NCI-H1417 (cell line): ENCODE measurements at places on chromosomes 4 and X.

DNA sequence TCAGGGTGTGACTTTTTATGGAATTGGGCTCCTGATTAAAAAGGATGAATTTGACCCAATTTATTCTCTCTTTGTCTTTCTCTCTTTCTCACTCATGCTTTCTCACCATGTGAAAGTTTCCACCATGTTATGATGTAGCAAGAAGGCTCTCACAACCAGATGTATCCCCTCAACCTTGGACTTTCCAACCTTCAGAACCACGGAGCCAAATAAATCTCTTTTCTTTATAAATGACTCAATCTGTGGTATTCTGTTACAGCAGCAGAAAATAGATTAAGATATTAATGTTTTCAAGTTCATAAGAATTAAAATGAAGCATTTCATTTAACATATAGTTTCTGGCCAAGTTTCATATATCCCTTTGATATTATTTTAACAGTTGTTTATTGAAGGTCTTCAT, 698.5 kb downstream of the TRAM1L1 start:
- DNase-seq, result no peak

DNA sequence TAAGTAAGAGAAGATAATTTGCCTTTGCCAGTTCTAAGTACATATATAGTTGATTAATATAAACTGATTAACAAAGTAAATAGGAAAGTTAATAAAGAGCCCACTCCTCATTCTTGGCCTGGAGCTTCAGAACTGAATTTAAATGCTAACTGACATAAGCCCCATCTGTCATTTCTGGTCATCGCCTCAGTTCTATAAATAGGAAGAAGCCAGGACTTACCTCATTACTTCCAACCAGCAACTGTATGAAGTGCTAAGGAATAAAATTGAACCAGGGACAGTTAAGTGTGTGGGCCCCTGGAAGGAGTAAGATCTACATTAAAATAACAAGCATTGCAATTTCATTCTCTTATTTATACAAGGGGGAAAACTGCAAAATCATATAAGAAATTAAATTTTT, 52.0 kb upstream of the PDLIM5 start:
- DNase-seq, result no peak

DNA sequence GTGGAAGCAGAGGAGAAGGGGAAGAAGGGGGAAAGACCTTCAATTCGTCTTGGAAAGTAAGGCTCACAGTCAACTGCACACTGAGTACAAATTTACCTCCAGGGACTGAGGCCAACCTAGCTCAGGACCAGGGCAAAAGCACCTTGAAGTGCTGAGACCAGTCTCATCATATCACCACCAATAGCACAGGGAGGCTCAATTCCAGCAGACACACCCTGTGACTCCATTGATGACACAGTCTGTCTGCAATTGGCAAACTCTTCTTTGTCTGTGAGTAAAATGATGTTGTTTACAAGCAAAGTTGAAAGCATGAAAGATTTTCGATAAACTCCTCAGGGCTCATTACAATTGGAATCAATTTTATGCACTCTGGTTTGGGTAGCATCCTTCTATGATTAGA, 32.3 kb downstream of the TRIML1 start:
- DNase-seq, result no peak

DNA sequence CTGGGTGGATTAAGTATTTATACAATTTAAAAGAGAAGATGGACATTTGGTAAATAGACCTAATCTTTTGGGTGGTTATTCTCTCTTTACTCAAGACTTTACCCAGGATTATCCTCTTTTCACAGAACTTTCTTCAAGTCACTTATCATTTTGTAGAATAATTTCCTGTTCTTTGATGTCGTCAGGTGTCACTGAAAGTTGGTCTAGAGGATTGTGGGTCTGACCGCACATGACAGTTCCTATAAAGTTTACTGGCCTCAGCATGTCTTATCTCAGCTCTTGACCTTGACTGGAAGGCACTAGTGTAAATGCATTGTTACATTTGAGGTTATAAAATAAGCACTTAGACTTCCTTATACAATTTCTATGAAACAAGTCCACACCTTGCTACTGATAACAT, 139.9 kb upstream of the SLC4A4 start:
- no peak for DNase-seq

DNA sequence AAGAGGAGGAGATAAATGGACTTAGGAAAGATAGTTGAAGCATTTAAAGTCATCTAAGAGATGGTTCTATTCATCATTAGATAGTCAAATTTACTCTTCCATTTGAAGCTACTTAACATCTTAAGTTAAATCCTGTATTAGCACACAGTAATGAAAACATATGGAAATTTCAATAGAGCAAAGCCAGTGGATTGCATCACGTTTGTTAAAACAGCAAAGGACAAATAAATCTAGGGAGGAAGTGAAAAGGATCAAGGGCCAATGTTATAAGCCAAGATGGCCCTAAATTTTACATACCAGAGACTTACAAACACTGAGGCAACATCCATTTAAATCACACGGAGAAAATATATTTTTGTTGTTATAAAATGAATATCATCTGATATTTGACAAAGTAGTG, 602.8 kb downstream of the INPP4B start:
- no peak for DNase-seq

GRCh38 chrX:150298841-150299551, 64.1 kb upstream of the MAMLD1 start:
- DNase-seq, result no peak

- no peak for DNase-seq
Observed at GRCh38 chrX:101564651-101565050, 14.3 kb downstream of the ARMCX1 start.

GRCh38 chr4:69098470-69098869, 2.2 kb downstream of the UGT2B7 start:
- no peak for DNase-seq

DNA sequence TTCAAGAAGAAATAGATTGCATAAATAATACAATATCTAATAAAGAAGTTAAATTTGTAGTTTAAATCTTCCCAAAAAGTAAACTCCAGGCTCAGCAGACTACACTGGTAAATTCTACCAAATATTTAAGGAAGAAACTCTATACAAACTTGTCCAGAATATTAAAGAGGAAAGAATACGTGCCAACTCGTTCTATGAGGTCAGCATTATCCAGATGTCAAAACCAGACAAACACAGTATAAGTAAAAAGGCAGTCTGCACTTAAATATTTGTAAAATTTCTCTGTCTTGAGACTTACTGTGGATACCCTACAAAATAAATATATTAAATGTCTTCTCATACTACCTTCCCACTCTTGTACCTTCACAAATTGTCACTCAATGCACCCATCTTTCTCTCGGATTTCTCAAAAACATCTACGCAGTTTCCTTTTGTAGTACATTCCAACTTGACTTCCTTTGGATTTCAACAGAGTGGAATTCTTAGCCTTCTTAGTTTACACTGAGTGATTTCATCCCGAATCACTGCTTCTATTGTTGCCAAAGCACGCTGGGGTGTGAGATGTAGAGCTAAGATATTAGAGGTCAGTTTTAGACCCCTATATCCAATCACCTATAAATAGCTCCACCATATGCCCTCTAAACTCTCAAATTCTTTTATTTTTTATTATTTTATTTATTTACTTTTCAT, 71.6 kb upstream of the MAB21L2 start:
- no peak for DNase-seq

GRCh38 chrX:18252644-18253359, 32.1 kb upstream of the BEND2 start:
- peak; percentile 6 for DNase-seq

DNA sequence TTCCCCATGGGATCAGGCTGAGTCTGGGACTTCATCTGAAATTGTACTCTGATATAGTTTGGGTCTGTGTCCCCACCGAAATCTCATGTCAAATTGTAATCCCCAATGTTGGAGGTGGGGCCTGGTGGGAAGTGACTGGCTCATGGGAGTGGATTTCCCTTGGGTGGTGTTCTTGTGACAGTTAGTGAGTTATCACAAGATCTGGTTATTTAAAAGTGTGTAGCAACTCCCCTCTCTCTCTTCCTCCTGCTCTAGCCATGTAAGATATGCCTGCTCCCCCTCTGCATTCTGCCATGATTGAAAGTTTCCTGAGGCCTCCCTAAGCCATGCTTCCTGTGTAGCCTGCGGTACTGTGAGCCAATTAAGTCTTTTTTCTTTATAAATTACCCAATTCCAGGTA, 61.0 kb downstream of the RASGEF1B start:
- no peak for DNase-seq

DNA sequence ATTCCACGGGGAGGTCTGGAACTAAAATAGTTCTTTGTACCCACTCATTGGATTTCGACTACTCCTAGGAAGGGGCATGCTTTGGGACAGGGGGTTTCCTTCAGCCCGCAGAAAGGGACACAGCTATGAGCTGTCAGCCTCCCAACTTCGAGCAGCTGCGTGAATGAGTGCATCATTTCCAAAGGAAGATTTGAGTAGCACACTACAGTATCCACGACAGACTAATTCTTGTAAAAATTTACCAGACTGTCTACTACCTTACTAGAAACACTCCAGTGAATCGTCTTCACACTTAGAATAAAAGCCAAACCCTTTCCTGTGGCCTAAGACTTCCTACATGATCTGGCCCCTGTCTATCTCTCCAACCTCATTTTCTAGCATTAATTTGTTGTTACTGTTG, 101.9 kb downstream of the MAOA start:
- no peak for DNase-seq

GRCh38 chrX:57211906-57212305, 74.6 kb upstream of the FAAH2 start:
- DNase-seq, result peak; percentile 13

DNA sequence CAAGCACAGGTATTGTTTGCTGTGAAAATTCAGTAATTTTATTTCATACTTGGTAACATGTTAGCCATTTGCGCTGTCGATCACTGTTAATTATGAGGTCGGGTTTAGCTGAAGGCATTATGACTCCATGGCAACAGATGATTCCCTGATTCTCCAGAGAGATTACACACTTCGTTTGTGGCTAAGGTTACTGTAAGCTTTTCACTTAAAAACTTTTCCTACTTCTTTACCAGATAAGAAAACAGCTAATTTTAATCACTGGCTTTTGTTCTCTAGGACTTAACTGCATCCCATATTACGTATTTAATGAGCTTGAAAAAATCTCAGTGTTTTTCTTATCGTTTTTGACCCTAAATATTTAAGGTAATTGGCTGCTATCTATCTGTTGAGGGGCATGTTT, 2.1 kb downstream of the GSTCD start:
- DNase-seq, result peak; percentile 29

GRCh38 chr4:42159271-42160001, 7.0 kb upstream of the BEND4 start:
- DNase-seq, result no peak

- no peak for DNase-seq
Observed at GRCh38 chr4:34466411-34466810, 1777.9 kb downstream of the ARAP2 start.

- DNase-seq, result no peak
Observed at GRCh38 chr4:155667222-155667567, 547 bp downstream of the GUCY1A1 start.

- DNase-seq, result no peak
Observed at GRCh38 chrX:118360429-118361125, 14.7 kb downstream of the WDR44 start.

- no peak for DNase-seq
Observed at GRCh38 chrX:154470434-154470833, 8.6 kb downstream of the LAGE3 start.

DNA sequence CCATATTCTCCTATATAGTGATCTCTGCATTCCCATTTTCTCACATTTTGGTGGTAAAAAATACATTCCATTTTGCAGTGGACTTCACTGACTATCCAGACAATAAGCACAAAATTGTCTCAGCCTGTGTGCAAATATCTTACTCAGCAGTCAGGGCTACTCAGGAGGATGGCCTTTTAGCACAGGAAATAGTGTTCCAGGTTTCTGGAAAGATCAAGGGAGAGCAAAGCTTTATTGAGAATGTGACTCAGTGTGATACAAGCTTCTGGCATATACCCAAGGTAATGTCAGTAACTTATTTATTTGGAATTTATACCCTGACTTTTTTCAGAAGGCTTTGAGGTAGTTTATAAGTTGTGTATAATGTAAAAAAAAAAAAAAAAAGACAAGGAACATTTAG, 233.4 kb downstream of the TEX13A start:
- no peak for DNase-seq

- DNase-seq, result peak; percentile 18
Observed at GRCh38 chr4:112266823-112267222, 18.9 kb downstream of the TIFA start.

DNA sequence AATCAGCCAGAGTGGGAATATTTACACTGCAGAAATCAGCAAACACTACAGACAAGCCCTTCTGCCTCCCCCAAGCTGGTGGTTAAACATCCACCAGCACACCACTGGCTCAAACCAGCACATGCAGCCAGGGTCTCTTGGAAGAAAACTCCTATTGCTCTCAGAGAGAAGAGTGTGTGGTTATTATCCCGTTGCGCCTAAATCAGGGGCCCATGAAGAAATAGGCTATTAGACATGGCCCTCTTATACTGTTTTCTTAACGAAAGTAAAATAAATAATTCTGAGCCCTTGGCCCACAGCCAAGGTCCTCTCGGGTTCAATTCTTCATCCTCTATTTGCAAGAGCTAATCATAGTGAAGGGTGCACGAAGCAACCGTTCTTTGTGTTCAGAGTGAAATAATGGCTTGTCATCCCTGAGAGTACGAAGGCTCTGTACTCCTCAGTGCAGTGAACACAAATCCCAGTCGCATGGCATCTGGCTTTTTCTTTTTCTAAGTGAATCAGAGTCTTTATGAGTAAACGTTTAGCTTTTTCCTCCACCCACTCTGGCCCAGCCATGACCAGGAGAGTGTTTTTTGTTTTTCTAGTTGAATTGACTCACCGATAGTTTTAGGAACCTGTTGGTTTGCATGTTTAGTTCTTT, 33.4 kb upstream of the RBM47 start:
- peak; percentile 96 for DNase-seq

- no peak for DNase-seq
Observed at GRCh38 chr4:124104101-124104500, 608.4 kb downstream of the ANKRD50 start.

- no peak for DNase-seq
Observed at GRCh38 chr4:75658876-75659275, 14.3 kb downstream of the G3BP2 start.

GRCh38 chr4:127523369-127523768, 109.4 kb upstream of the INTU start:
- no peak for DNase-seq

DNA sequence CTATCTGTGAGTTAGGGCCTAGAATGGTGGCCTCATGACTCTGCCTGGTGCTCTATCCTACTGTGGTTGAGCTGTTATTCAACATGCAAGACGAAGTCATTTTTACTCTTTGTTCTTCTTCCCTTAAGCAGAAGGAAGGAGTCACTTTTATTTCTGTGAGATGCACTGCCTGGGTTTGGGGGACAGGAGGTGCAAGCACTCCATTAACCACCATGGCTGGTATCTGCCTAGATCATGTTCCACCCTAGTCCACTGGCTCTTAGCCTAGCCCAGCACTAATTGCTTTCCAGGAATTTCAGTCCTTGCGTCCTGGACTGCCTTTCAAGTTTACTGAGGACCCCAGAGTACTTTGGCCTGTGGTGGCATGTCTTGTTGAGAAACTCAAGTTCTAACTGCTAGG, 1182.7 kb downstream of the FSTL5 start:
- DNase-seq, result no peak

GRCh38 chrX:72245461-72246089, 6.7 kb upstream of the ERCC6L start:
- peak; percentile 36 for DNase-seq
